ENCODE measurements at places on chromosomes 5 and 9. TPM values are rescaled to one million over a fixed set of nuclear protein-coding genes. Genes with fewer than 3 reads are reported as not detected.

DNA sequence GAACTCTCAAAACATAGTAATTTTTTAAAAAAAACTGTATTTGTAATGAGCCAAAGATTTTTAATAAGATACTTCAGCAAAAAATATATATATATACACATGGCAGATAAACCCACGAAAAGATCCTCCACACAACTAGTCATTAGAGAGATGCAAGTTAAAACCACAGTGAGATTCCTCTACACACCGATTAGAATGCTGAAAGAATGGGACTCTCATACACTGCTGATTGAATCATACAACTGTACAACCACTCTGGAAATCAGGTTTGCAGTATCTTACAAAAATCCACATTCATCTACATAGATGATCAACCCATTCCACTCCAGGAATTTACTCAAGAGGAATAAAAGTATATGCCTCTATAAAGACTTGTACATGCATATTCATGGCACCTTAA, 43.7 kb downstream of the RASEF start:
- DNase-seq, result no peak

DNA sequence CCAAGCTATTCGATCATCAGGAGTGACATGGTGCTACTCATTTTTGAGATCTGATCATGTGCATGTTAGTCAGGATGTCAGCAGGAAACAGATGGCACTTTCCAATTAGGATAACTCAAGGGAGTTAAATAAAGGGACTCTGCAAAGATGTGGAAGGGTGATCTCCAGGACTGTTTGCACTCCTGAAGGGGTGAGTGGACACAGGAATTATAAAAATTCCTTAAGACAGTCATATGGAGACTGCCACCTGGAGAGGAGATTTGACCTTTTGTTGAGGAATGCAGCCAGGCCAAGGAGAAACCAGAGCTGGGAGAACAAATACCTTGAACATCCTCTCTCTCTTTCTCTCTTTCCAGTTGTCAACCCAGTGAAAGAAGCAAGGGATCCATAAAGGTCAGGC, 189.1 kb downstream of the GABRG2 start:
- DNase-seq, result no peak

- DNase-seq, result no peak
Measured at GRCh38 chr9:90021216-90021906, 416.5 kb downstream of the GADD45G start.

DNA sequence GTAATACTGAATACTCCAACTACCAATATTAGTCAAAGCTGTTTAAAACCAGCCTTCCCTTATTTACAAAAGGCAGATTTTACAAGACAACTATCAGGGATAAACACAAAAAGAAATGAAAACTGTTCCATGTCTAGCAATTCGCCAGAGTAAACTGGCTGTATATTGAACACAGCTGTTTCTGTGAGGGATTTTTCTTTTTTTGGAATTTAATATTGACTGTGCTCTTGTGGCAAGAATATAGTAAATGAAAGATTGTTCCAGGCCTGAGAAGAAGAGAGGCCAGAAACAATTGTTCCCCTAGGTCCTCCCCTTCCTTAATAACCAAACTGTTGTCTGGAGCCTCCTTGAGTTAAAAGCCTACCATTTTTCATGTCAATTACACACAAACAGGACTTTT, 188.6 kb downstream of the PDE4D start:
- DNase-seq, result no peak

GRCh38 chr5:87116825-87117512, 150.7 kb upstream of the RASA1 start:
- peak; percentile 89 for DNase-seq

DNA sequence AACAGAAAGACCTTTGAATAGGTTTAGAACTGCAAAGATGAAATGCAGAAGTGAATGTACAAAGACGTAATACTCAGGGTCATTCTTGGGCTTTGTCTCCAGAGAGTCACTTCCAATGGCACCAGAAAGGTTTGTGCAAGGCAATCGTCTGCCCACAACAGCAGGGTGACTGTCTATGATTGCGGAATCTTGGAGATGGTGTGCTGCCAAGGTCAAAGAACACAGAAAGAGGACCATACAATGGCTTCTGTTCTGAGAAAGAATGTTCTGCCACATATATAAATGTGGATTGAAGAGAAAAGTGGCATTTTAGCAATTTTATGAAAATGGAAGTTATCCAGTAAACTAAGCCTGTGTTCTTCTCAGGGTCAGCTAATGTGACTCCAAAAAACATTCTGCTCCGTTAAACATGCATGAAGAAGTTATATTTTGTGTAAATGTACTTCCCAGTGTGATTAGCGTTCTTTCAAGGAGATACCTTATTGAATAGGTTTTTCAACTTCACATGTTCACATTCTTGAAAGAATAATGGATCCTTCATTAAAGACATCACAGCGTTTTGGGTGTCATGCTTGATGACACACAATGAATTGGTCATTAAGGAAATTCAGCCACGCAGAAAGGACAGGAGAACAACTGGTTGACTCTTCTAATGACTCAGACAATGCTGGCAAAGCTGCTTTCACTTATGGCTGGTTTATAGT, 73.4 kb upstream of the CDH6 start:
- DNase-seq, result no peak

- peak; percentile 87 for DNase-seq
Measured at GRCh38 chr5:149345147-149345891, at the start of gene GRPEL2. Gene GRPEL2 (plus strand): TSS chr5:149345499. CDS start chr5:149345540, 41 bp downstream.

GRCh38 chr9:116362493-116362892, 208.9 kb downstream of the PAPPA start:
- no peak for DNase-seq

DNA sequence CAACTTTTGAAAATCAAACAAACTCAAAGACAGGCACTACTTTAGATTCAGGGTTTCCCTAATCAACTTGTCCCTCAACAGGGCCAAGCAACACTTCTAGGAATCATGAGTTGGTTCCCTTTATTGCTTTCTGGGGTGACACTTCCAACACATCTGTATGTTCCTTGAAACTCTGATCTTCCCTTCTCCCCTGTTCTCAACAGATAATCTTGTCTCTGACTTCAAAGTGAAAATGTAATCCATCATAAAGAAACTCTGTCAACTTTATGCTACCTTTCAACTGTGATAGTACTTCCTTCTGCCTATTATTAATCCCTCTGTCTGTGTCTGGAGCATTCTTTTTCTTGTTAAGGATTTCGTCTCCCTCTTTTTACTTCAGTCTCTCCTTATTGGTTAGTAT, 250.1 kb upstream of the MEF2C start:
- DNase-seq, result no peak

- no peak for DNase-seq
Measured at GRCh38 chr9:137089232-137089947, 2.6 kb downstream of the MAN1B1 start.

DNA sequence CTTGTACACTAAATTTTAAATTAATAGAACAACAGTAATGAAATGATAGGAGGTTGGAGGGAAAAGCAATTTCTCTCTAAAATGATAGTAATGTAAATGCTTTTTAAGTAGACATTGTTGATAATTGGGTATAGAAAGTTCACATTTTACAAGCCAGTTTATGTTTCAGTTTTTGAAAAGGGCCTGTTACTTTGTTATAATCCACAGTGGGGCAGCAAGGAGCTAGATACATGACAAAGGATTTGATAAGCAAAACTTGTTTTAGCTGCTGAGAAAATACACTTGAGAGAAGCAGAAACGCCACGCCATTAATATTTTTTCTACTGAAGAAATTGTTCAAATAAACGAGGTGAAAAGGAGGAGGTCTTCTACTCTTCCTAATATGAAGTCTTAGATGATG, 30.2 kb downstream of the SREK1 start:
- no peak for DNase-seq

DNA sequence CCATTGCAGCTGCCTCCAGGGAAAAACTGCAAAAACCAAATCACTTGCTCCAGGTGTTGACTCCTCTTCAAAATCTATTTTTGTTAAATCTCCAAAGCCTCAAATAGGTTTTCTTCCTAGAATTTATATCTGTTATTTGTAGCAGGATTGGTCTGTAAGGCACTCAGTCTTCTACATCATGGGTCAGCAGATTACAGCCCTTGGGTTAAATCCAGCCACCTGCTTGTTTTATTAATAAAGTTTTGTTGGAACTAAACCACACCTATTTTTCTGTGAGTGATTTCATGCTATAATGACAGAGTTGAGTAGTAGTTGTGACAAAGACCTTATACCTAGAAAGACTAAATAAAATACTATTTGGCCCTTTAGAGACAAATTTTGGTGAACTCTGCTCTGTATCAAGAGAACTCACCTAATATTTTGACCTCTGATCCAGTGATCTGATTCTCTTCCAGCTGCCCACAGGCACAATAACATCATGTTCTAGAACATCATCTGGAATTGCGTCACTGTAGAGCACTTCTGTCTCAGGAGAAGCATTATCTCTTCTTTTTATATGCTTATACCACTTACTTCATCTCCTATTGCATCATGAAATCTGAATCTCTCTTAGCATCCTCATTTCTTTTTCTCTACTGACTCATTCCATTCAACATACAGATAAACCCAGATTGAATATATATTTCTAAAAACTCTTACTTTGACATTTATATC, 130.1 kb downstream of the RPS23 start:
- DNase-seq, result no peak

DNA sequence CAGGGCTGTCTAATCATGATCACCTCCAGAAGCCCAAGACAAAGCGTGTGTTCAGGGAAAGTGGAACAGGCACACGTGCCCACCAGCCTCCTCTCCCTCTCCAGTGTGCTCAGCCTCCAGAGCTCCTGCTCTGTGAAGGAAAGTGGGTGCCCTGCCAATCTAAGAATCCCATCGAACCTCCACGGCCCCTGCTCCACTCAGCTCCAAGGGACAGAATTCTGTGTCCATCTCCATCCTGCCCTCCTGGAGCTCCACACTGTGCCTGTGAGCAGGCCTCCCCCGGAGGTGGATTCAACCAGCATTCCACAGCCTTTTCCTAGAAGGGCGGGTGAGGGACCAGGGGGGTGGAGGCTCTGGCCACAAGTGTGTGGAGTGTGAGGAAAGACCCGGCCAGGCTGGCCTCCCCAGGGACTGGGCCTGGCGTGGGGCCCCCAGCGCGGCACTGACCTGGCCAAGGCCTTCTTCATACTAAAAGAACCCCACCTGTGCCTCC, 6.0 kb downstream of the EEIG1 start:
- no peak for DNase-seq

Gene GABRG2
- not detected for total RNA-seq

Gene CLTB
- 46.5 TPM for total RNA-seq

Gene AGXT2
- not detected for total RNA-seq

Gene PTGES
- not detected for total RNA-seq

Gene PCDHB15
- total RNA-seq, result not detected

Gene PRLR
- total RNA-seq, result 0.88 TPM
